CD4-positive, alpha-beta T cell (primary cell): ENCODE measurements at places on chromosomes 3 and 15.

GRCh38 chr15:47366884-47367283 lies 350.4 kb upstream of the SEMA6D start:
- no peak for DNase-seq

GRCh38 chr3:45283471-45283870 lies 57.4 kb upstream of the TMEM158 start:
- no peak for DNase-seq

DNA sequence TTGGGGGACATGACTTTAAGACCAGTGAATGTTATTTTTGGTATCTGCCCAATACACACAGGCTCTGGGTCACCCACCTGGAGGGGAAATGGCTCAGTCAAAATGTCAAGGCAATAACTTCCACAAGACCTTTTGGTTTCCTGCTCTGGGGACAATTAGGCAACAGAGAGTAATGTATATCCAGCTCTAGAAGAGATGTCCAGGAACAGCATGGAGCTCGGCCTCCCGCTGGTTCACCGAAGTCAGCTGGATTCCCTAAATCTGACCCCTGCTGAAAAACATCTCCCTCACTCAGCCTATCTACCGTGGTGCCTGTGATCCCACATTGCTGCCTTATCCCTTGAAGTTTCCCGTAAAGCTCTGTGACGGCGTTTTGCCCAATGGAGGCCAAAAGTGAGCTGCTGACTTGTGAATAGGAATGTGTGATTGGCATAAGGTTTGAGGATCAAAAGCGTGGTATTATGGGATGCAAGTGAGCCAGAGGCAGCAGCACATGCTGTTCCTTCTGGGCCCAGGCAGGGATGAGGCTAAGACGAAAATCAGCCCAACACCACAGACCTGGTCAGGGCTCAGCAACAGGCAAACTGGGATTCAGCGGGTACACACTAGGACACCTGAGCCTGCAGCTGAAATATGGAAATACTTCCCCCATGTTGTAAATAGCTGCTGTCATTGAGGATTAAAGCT lies 47.2 kb upstream of the SLC6A11 start:
- no peak for DNase-seq

GRCh38 chr3:178406206-178406605 lies 130.0 kb upstream of the KCNMB2 start:
- no peak for DNase-seq

- DNase-seq, result no peak
These were observed 45.4 kb downstream of the LIPC start for GRCh38 chr15:58477170-58477569.

DNA sequence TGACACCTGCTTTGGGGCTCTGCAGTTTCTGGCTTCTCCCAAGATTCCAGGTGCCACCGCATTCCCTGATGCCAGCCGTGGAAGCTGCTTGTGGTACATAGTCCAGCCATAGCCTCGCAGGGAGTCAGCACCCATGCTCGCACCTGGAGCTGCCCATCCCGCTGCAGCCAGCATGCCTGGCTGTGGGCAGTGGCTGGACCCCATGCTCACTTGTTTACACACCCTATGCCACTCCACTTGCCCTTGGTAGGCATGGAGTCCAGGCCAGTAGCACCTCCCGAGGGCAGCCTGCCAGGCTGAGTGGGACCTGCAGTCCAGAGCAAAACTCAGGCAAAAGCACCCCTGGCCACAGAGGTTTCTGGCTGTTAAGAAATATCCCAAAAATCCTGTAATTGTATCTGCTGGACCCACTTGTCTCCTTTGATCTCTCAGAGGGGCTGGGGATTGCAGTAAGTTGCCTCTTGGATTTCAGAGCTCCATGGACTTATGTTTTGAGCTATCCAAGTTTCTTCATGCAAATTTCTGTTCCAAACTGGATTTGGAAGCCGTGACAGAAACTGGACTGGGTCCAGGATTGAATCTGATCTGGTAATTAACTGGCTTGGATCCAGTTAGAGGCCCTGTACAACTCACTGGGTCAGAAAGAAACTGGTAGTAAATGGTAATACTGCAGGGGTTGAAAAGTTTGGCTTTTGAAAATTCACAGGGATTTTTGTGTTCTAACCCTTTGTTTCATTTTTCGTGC lies 149.3 kb downstream of the FMN1 start:
- DNase-seq, result no peak

DNA sequence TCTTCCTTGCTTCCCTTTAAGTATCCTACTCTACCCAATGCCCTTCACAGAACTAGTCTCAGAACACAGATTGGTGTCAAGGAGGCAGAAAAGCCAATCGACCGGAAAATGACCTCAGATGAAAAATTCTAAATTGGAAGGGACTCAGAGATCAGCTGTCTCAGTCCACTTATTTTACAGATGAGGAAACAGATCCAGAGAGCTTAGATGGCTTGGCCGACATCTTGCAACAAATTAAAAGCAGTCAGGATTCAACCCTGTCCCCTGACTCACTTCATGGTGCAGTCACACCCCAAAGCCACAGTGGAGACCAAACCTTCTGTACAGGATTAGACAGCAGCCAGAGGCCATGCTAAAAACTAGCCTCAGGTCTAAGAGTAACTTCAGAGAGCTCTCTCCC lies 169.3 kb upstream of the BHLHE40 start:
- no peak for DNase-seq

DNA sequence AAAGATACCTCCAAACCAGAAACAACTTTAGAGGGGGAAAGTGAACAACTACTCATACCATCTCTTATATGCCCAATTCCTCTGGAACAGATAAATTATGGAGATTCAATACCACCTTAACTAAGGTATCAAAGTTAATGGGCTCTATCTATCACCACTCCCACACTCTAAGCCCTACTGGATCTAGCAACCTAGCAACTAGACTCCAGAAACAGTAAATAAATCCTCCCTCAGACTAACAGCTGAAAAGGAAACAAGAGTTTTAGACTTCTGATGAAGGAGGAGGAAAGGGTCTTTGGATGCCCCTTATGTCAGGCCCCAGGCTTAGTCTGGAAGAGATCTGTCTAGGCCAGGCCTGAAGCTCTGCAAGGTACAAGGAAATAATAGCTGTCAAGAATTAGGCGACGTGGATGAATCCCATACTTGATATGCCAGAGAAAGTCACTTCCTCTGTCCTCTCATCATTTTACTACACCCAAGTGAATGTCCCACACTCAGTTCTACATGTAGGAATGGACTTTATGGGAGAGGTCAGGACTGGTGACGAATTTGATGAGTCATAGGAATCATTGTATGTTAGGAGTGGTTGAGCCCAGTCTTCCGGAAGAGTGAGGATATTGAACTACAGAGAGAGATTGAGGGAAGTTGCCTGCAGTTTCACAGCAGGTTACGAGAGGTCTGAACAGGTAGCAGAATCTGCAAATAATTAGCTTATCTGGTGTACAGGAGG lies 113.8 kb downstream of the AKAP13 start:
- no peak for DNase-seq

GRCh38 chr3:197114007-197114406 lies 84.4 kb upstream of the MELTF start:
- DNase-seq, result no peak

GRCh38 chr3:14767245-14768051 lies 51.3 kb upstream of the FGD5 start:
- DNase-seq, result no peak

DNA sequence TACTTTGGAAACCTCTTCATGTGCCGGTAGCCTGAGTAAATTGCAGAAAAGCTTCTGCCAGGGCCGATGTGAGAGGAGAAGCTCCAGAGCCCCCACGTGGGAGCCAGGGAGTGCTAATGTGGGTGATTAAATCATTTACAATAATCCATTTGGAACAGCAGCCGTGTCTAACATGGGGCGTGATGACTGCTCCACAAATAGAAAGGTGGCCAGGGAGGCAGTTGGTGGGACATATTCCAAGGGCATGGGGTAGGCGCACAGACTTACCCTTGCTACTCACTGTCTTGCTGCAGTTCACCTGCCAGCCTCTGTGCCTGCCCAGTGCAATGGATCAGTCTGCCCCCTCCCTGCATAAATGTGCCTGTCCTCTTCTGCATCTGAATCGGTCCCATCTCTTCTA lies 39.3 kb upstream of the INSYN1 start:
- DNase-seq, result no peak

DNA sequence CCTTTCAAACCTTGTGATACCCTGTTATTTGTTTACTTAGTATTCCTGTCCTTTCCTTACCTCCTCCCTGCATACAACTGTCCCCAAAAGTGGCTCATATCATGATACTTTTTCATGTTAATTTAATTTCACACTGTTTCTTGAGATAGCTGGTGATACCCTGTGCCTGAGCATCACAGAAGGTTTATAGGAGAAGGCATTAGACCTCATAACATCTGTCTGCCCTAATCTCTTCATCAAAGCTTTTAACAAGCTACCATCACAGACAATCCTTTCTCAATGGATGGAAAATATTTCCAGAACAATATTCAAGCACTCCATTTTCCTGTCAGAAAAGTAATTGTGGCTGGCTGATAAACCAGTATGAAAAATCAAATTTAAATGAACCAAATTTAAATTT lies 81.6 kb downstream of the SSR3 start:
- no peak for DNase-seq

DNA sequence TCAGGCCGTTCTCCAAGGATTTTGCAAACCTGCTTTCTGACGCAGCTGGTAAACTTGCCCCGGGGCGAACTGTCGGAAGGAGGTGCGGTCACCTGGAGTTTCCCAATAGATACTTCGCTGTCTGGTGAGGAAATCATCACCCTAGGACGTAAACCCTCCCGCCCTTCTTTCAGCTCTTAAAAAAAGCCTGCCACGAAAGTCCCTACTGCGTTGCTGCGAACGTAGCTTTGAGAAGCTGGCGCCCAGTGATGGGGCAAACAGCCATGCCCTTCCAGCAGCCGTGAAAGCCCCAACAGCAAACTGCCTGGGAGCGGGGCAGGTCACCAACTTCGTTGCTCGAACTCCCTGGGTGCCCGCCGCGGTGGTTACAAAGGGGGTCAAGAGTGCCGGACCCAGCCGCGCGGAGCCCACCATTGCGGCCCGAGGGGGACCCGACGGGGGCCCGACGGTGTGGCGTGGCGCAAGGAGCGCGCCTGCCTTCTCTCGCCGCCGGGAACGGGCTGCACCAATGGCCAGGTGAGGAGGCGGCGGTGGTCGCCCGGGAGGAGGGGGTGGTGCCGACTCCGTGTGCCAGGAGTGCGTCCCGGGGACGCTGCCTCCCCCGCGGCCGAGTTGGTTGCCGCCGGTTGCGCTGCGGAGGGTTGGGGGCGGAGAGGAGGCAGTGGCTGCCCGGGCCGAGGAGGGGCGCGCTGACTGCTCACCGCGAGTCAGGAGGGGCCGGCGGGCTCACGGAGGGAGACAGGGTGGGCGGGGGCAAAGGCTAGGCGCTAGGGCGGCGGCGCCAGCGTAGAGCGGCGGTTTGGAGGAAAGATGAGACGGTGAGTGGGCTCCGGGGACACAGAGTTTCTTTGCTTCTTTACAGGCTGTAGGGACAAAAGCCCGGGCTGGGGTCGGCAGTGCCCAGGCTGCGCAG lies at the start of gene PHLDB2:
Gene PHLDB2, plus strand, starts transcription at position 205 of the 913 bp plus-strand sequence. CDS start 24,813 bp downstream, outside the sequence.
- DNase-seq, result peak; percentile 35

- no peak for DNase-seq
These were observed 24.3 kb downstream of the APBA2 start for GRCh38 chr15:28909958-28910500.

- no peak for DNase-seq
These were observed 160.6 kb upstream of the POU1F1 start for GRCh38 chr3:87436781-87437543.

GRCh38 chr3:183354325-183354831 lies 74.0 kb downstream of the MCF2L2 start:
- DNase-seq, result no peak

- no peak for DNase-seq
These were observed 7.4 kb downstream of the KLF15 start for GRCh38 chr3:126349611-126350501.

- DNase-seq, result no peak
These were observed 8.7 kb upstream of the FLNB start for GRCh38 chr3:57999417-58000115.

DNA sequence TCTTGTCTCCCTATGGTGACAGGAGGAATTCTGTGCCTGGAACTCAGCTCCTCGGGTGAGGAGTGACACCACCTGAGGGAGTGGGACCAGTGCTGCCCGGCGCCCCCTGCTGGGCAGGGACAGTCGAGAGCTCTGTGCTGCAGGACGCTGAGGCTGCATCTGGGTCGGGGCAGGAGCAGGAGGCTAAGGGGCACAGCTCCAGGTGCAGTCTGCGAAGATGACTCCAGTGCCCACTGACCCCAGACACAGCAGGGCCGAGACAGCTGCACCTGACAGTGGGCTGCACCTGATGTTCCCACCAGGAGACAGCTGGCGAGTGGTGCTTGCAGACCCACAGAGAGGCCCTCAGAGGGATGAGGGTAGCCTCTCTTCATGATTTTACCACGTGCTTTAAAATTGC lies 152.9 kb downstream of the ATP10A start:
- DNase-seq, result peak; percentile 10

DNA sequence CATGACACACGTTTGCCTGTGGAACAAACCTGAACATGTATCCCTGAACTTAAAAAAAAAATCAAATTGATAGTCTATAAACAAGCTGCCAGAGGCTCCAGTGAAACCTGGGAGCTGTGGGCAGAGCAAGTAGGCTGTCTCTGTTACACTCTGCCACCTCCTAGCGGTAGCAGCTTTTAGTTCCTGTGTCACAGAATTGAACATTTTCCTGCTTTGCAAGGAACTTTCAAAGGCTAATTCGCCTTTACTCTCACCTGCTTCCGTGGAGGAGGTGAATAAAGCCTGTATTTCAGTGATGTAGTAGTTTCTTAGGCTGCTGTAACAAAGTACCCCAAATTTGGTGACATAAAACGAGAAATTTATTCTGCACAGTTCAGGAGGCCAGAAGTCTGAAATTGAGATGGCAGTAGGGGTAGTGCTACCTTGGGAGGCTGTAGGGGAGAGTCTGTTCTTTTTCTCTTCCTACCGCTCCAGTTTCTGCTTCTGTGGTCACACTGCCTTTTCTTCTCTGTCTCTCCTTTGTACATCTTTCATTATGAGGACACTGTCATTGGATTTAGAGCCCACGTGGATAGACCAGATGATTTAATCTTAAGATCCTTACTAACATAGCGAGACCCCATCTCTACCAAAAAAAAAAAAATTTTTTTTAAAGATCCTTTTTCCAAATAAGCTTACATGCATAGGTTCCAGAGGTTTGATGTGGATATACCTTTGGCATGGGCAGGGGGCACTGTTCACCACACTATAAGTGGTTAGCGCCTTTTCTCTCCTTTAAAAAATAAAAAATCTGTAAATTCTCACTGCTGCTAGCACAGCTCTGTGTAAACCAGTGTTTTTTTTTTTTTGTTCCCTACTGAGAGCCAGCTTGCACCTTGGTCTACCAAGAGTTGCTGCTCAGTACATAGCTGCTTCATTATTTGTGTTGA lies 25.3 kb downstream of the FBXO22 start:
- DNase-seq, result no peak

GRCh38 chr3:128706086-128706615 lies 19.8 kb upstream of the RAB7A start:
- no peak for DNase-seq

DNA sequence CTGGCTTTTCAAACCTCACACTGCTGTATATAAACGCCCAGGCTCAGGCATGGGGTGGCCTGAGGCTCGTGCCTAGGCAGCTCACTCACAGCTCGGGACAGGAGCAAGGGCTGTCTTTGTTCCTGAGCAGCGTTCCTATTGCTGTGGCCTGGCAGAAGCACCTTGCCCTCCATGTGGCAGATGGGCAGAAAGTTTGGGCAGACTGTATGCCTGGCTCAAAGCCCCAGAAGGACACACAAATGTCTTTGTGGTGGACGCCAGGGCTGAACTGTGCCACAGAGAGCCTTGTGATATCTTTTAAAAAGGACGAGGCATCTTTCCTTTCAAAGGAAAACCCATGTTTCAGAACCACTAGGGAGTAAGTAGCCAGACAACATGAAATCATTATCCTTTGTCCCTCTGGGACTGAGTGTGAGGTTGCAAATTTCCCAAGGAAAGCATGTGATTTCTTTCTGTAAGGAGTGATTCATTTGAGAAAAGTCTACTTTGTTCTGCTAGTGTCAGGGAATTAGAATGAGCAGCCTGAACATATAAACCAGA lies 29.3 kb upstream of the UBE2E1 start:
- no peak for DNase-seq
